ENCODE measurements at places on chromosomes 1 and 21.

DNA sequence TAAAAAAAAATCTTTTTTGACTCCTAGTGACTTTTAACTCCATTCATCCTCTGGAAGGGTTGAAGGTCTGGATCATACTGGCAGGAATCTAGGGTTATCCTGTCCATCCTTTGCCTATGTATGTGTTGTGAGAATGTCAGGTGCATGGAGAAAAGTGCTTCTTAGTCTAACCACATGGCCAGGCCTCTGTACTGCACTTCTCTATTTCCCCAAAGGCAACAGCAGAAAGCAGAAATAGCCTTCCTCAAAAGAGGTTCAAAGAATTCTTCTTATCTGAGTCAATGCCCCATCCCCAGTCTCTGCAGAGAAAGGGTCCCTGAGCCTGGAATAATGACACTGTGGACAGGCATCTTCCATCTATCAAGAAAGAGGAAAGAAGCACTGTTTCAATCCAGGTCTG is 85.7 kb upstream of the CD34 start:
- DNase-seq: no peak

GRCh38 chr1:18693256-18694098 is 62.8 kb downstream of the PAX7 start:
- no peak for DNase-seq

- DNase-seq: peak; percentile 27
These were observed 120.6 kb downstream of the SPSB1 start for GRCh38 chr1:9413071-9413876.

GRCh38 chr1:55305735-55306134 is 90.6 kb upstream of the USP24 start:
- no peak for DNase-seq

- DNase-seq: no peak
These were observed 80.2 kb upstream of the GREM2 start for GRCh38 chr1:240691909-240692705.

- no peak for DNase-seq
These were observed 720 bp upstream of the F3 start for GRCh38 chr1:94542088-94542870.

DNA sequence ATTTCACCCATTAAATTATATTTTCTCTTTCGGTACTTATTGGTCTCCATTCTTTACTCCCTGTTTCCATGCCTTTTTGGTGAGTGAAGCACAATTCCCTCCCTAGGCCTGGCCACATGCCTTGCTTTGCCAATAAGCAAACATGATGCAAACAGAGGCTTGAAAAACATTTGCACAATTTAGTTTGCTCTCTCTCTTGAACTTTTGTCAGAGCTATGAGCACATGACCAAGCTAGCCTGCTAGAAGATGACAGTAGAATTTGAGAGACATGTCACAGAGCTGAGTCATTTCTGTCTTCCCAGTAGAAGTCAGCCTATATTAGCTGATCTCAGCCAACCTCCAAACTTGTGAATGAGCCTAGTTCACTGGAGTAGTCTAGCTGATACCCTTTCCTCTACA is 24.6 kb downstream of the ANGPTL3 start:
- DNase-seq: no peak

DNA sequence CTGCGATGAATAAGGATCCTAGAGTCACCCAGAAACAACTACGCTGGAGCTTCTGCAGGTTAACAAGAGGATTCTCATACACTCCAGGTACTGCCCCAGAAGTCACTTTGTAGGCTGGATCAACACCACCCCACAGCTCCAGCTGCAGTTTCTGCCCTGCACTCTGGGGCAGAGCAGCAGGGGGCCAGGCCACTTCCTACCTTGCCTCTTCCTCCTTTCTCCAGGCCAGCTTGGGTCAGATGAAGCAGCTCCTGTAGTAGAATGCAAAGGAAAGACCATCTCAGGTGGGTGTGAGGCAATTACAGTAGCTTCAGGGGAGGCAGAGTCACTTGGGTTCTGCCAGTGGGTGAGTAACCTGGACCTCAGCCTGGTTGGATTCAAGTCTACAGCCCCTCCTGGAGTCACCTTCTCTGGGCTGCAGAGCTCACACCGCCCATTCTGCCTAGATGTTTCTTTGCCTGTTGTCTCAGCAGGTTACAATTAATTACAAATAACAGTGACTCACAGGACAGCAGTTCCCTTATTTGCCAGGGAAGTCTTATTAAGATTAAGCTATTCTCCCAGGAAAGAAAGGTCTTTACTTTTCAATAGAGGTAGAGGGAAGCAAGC is 24.4 kb upstream of the BCAR3 start:
- no peak for DNase-seq
